Vagina (tissue), 2 donors: ENCODE measurements at places on chromosomes 1 and 21.

DNA sequence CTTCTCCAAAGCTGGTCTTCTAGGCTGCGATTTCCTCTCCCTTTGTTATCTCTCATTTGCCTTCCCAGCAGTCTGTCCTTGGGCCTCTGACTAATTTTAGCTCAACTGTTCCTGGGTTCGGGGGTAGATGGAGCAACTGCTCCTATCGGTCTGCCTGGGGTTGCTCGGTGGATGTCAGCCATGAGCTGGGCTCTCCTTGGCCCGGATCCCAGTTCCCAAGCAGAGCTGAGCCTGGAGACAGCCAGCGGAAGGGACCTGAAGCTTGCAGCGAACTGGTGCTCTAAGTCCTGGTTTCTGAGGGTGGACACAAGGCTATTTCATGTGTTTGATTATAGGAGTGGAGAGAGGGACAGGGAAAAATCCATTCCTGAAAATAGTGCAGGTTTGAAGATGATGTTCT, 423.0 kb downstream of the RPS6KC1 start:
- DNase-seq, result no peak

- DNase-seq, result no peak
These were observed 60.8 kb downstream of the SLC37A1 start for GRCh38 chr21:42574234-42575027.

DNA sequence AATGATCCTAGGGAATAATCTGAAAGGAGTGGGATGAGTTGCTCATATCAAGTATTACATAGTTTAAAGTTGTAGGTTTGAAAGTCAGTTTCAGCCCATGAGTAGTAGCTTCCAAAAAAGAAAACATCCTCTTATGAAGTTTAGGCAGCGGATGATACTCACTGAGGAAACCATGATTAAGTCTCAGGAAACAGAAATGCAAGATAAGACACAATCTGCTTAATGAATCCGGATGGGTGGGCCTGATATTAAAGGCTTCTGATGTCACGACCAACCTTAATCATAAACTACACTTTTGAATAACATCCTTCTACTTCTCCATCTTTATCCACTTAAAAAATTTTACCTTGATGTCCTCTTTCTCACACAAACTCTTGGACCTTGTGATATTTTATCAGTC, 61.8 kb downstream of the S1PR1 start:
- DNase-seq, result no peak

- no peak for DNase-seq
These were observed 1.5 kb downstream of the CSDE1 start for GRCh38 chr1:114756009-114756892.

- DNase-seq, result no peak
These were observed 7.8 kb downstream of the PODN start for GRCh38 chr1:53069663-53070327.

DNA sequence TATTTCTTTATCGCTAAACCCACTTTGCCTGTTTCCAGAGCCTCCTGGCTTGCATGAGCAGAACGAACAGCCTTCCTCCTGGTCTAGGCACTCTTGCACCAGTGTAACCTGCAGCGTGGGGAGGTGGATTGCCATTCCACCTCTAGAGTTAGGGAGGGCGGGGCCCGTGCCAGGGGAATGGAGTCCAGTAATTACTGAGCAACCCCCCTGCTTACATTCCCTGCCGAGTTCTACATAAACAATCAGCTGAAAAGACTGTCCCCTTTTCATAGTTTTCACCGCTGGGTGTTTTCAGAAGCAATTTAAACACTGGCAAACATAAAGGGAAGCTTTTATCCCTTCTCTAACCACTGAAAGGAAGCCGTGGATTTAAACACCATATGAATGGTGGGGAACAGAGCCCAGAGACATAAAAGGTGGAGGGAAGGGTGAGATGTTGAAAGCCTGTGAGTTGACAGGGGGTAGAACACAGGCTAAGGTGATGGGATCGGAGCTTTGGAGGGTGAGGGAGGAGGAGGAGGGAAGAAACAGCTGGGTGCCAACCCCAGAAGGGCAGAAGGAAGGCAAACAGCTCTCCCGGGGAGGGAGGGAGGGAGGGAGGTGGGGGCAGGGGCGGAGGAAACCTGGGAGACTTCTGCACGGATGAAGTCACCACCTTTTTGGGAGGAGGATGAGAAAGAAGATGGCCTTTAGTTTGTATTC, 68.0 kb upstream of the WDR26 start:
- DNase-seq, result no peak

DNA sequence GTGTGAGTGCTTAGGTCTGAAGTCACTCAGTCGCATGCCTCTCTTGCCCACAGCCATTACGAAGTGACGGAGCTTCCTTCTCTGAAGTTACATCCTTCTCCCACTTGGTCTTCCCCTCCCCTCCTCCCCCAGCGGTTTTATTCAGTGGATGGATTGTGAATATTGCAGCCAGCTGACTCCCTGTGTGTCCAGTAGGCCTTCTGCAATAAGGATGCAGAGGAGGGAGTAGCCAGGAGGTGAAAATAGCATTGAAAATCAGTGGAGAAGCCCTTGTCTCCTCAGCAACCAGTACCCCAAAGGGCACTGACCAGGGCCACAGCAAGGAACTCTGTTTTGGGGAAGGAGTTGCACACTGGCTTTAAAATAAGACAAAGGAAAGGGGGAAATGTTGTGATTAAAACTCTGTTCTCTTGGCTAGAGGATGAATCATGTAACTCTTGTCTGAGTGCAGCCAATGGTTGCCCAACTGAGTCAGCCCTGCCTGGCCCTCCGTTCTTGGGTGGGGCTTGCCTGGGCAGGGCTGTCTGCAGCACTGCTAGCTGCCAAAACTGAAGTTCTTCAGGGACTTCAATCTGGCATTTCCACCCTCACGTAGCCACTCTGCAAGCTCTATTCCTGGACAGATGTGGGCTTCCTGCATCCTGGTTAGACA, 4.3 kb downstream of the S100A10 start:
- no peak for DNase-seq

GRCh38 chr1:163124812-163125211, 55.7 kb downstream of the RGS4 start:
- no peak for DNase-seq

- DNase-seq, result no peak
These were observed 199.0 kb downstream of the URB2 start for GRCh38 chr1:229825042-229825441.

DNA sequence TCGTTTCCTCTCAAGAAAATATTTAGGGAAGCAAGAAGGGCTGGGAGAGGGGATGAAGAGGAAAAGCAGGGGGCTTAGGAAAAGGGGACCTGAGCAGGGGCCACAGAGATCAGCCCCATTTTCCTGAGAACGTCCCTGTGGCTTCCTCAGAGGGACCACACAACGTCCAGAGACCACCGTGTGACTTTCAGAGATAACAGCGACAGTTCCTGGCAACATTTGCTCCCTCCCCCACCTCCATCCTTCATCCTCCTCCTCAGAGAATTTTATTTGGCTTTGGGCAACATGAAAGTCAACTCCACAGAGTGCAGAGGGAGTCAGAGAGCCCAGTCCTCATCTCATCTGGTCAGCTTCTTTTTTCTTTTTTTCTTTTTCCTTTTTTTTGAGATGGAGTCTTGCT, 50.9 kb downstream of the RUNX1 start:
- no peak for DNase-seq

GRCh38 chr1:84959294-84959693, 37.6 kb downstream of the MCOLN2 start:
- no peak for DNase-seq

DNA sequence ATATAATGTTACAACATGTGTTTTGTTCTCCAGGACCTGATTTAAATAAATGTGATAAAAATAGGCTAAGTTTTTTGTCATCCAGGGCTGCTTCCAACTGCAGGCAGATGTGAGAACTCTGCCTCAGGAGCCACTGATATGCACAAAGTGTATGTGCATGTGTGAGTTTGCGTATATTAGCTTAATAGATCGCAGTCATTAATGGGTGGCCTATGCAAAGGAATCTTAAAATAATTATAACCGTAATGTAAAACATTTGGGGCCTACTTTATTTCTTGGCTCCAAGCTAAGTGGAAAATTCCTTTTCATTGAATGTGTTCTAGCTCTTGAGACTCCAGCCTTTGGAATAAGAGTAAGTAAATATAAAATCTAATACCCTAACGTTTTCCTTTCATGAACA, 16.8 kb downstream of the DHX9 start:
- DNase-seq, result no peak

DNA sequence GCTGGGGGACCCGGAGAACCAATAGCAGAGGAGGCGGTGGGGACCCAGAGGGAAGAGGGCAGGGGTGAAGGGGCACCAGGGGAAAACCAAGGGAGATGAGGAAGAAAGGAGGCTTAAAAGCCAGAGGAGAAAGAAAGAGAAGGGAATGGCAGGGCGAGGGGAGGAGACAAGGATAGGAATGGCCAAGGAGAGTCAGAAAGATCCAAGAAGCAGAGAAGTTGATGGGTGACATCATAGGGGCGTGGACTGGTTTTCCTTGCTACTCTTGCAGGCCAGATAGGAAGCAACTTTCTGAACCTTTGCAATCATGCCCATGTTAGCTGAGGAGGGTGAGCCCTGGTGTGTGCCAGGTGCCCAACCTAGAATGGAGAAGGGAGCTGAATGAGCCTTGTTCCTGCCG, 5.4 kb downstream of the NPR1 start:
- DNase-seq, result no peak

- DNase-seq, result no peak
These were observed 36.3 kb upstream of the AHCYL1 start for GRCh38 chr1:109948285-109948630.

- DNase-seq, result no peak
These were observed 61.9 kb downstream of the CRP start for GRCh38 chr1:159652506-159652905.

DNA sequence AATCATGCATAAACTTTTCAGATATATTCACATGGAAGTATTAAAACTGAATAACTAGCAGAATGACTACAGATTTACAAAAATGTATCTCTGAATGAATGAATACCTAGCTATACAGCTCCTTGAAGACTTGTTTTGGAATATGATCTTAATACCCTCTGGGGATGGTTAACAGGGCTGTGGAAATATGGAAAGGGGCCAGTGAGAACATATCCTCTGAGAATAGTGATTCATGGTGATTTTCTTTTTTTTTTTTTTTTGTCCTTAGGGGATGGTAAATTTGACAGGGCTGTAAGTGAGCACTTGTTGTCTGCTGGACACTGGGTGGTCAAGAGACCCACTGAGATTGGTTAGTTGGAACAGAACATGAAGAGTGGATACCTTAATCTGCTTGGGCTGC, 80.7 kb upstream of the HP1BP3 start:
- DNase-seq, result no peak

- DNase-seq, result no peak
These were observed 10.5 kb downstream of the SLX9 start for GRCh38 chr21:44950351-44950750.

DNA sequence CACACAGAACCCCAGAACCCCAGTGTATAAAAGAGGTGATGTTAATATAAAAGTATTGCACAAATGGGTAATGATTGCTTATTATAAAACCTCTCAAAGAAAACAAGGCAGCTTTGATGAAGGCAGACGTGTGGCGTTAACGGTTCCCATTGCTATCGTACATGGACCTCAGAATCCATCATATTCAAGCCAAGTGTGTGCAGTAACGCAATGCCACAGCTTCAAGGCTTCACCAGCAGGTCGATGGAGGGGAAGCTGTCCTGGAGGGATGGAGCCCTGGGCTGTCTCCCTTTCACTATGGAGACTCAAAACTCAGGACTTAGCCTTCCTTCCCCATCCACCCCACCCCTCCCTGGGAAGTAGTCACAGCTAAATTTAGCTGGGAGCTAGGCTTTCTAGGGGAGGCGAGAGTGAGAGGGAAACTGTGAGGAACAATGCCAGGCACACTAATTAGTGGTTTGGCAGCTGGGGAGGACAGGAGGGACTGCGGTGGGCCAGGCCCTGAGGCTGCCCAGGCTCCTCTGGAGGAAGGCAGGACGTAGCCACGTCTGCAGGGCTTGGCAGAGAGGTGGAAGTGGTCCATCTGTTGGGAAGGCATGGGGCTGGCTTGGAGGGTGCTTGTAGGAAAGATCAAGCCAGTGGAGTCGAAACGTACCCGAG, 121.2 kb downstream of the HMGB4 start:
- no peak for DNase-seq

- DNase-seq, result peak; percentile 83
These were observed 1.2 kb downstream of the JMJD4 start for GRCh38 chr1:227733751-227734545.

DNA sequence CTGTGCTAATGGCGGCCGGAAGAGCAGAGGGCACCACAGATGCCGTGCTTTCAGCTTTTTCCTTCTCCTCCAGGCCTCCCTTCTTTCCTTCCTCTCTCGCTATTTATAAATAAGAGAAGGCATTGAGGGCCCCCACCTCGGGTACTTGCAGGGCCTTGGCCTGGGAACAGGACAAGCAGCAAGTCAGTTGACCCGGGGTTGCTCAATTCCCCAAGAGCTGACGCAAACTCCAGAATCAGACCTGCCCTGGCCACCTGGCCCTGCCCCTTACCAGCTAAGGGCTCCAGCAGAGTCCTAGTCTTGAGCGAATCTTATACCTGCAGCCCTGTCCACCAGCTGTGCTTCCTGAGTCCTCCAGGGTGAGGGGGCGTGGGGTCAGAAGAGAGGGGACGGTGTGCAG, 13.5 kb downstream of the TNFRSF1B start:
- DNase-seq, result no peak

DNA sequence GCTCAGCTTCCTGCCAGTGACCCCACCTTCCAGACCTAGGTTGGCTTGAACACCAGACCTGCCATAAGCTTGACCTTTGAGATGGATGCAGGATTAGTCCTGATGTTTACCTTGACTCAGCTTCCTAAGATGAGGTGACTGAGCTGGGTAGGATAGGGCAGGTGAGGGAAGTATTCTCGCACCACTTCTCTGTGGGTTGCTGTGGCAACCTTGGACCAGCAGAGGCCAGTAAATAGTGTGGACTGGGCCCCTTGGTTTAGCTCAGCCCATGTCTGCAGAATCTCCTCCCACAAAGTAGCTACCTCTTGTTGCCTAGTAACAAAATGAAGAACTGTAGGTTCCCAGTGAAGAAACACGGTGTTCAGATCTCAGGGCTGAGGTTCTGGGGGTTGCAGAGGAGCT, 8.4 kb downstream of the RPS6KA1 start:
- DNase-seq, result no peak

GRCh38 chr1:2555634-2556276, 416 bp upstream of the TNFRSF14 start:
- DNase-seq, result peak; percentile 94

GRCh38 chr1:58577654-58578030, 590 bp upstream of the TACSTD2 start:
- no peak for DNase-seq

- DNase-seq, result no peak
These were observed 90.2 kb downstream of the LRRC7 start for GRCh38 chr1:69657971-69658370.

GRCh38 chr1:2535455-2535854, 5.4 kb upstream of the HES5 start:
- DNase-seq, result no peak

DNA sequence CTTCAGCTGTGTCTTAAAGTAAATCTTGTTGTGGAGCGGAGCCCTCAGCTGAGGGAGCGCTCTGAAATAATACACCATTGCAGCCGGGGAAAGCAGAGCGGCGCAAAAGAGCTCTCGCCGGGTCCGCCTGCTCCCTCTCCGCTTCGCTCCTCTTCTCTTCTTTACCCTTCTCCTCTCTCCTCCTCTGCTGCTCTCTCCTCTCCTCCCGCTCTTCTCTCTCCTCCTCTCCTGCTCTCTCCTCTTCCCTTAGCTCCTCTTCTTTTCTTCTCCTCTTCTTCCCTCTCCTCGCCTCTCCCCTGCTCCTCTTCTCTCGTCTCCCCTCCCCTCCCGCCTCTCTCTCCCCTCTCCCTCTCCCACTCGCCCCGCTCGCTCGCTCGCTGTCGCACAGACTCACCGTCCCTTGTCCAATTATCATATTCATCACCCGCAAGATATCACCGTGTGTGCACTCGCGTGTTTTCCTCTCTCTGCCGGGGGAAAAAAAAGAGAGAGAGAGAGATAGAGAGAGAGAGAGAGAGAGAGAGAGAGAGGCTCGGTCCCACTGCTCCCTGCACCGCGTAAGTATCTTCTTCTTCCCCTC, at the start of gene PROX1:
TSS of gene PROX1 (plus strand) at position 47 of the 580 bp plus-strand sequence. CDS start 8,563 bp downstream, outside the sequence.
- DNase-seq, result no peak
